ENCODE measurements at places on chromosomes 6 and 20. TPM values are rescaled to one million over a fixed set of nuclear protein-coding genes. Genes with fewer than 3 reads are reported as not detected.

Gene KCNK16
- total RNA-seq = not detected

Gene TMEM242
- 10.3 TPM for total RNA-seq

Gene RALY
- total RNA-seq = 221 TPM

DNA sequence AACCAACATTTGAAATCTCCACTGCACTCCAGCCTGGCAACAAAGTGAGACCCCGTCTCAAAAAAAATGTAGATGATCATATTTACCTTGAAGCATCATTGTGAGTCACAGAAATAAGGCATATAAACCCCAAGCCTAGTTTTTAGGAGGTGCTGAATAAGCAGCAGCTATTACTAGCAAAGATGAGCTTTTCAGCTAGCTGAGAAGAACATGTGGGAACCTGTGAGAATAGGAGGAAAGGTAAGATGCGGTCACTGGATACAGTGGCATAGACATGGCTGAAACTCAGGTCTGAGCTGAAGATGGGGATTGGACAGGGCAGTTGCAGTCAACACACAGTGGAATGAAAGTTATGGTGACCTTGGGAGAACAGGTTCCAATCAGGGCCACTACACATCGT is 284.3 kb upstream of the IRAK1BP1 start:
- no peak for DNase-seq

Gene VSTM2L
- total RNA-seq = 0.35 TPM

Gene MUCL3
- not detected for total RNA-seq

- DNase-seq = no peak
Observed at GRCh38 chr6:16058201-16058928, 70.5 kb upstream of the MYLIP start.

GRCh38 chr6:108661982-108662381 is 101.3 kb downstream of the FOXO3 start:
- no peak for DNase-seq

Gene CGA
- not detected for total RNA-seq

- DNase-seq = no peak
Observed at GRCh38 chr6:1952740-1953360, 292.6 kb downstream of the GMDS start.

Gene DNAJC5
- 51.9 TPM for total RNA-seq

DNA sequence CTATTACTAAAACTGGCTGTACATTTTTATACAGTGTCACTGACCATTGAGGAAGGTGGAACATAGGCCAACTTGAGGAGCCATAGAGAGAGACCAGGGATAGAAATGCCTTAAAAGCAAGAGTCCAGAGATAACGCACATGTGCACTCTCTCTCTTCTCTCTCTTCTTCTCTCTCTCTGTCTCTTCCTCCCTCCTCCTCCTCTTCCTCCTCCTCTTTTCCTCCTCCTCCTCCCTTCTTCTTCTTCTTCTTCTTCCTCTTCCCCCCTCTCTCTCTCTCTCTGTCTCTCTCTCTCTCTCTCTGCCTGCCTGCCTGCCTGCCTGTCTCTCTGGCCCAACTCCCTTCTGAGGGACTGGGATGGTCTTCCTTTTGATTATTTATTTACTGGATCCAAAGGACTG is 16.3 kb upstream of the ADIG start:
- no peak for DNase-seq

DNA sequence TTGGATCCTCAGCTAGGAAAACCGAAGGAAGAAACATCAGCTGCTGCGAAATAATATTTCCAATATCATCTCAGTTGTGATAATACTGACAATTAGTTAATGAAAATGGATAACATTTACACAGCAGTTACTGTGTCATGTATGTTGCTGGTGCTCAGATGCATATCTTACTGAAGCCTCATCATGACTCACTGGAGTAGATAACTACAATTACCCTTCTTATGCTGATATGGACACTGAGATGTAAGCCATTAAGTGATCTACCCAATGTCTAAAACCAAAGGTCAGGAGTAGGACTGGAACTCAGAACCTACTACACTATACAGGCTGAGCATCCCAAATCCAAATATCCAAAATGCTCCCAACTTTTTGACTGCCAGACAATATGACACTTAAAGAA is 54.7 kb upstream of the LYRM2 start:
- DNase-seq = no peak

Gene DSP
- 0.09 TPM for total RNA-seq

GRCh38 chr6:13135152-13135551 is 193.2 kb downstream of the TBC1D7 start:
- no peak for DNase-seq

Gene SLC22A7
- not detected for total RNA-seq

- no peak for DNase-seq
Observed at GRCh38 chr6:75656479-75656878, 54.8 kb downstream of the SENP6 start.

- DNase-seq = no peak
Observed at GRCh38 chr6:117399924-117400323, 25.8 kb downstream of the ROS1 start.

DNA sequence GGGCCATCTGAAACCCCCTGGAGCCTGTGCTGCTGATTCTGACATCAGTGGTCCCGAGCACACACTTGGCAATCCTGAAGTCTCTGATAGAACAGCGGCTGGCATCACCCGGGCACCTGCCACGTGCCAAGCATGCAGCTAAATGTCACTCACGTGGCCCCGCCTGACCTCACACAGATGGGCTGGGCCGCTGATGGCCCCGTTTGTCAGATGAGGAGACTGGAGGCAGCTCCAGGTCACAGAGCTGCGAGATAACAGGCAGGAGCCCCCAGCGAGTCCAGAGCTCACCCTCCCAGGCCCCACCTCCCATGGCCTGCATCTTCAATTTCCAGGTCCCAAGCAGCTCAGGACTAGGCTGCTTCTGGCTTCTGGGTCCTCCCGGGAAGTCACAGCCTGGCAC is 67.2 kb downstream of the YTHDF1 start:
- DNase-seq = no peak

Gene MMS22L
- total RNA-seq = 46.3 TPM

DNA sequence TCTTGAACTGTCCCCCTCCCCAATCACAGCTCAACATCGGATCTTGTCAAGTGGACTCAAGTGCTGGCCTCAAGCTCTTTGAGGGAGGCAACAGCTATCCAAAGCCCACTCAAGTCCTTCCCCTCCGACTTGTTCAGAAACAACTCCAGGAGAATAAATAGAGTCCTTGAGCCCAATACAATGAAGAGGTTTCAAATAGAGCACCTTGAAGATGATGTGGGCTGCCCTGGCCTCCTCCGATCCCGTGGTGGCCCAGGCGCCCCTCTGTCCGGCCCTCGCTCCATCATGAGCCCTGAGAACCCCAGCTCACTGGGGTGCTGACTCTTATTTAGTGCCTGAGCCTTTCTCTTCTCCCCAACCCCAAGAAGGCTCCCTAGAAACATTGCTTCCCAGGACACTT is 164.3 kb upstream of the PMEPA1 start:
- DNase-seq = peak; percentile 28

DNA sequence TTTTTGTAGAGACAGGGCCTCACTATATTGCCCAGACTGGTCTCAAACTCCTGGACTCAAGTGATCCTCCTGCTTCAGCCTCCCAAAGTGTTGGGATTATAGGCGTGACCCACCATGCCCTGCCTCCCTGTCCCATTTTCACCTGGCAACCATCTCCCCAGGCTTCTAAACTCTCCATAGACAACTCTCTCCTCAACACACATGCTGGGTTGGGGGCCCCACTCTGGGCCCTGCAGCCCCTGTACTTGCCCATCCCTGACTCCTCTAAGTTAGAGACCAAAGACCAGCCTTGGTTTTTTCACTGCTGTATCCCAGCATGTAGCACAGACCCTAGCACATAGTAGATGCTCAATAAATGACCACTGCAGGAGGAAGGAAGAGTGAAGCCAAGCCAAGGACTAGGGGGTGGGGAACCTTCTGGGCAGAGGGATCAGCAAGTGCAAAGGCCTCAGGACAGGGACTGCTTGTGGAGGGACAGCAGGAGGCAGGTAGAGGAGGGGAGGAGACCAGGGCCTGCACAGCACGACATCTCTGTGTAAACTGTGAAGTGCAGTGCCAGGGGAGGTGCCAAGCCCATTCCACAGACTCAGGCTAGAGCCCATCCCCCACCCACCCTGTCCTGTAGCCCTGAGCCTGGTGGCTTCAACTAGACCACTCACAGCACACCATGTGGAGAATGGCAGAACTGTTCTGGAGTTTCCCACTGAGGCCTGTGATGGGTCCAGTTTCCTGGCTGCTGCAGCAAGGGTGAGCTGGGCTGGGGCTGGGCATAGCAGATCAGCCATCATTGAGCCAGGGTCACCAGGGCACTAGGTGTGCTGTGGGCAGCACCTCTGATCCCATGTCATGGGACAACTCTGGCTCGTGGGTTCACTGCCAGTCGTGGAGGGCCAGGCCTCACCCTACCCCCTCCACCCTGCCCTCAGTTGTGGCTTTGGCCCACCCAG is 3.4 kb upstream of the SRC start:
- DNase-seq = no peak

DNA sequence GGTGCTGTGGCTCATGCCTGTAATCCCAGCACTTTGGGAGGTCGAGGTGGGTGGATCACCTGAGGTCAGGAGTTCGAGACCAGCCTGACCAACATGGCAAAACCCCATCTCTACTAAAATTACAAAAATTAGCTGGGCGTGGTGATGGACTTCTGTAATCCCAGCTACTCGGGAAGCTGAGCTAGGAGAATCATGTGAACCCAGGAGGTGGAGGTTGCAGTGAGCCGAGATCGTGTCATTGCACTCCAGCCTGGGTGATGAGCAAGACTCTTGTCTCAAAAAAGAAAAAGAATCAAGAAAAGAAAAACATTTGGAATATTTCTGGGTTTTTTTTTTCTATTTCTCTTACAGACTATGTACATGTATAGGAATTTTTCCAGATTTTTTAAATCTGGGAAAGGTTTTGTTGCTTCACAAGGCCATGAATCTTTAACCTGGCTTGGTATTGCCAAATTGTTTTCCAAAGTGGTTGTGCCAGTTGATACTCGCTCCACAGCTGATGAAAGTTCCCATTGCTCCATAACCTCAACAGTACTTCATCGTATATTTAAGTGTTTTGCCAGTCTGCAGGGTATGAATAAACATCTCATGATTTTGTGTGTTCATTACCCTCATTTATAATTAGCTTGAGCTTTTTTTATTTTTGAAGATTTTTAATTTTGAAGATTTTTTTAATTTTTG is 33.5 kb downstream of the RNF217 start:
- DNase-seq = no peak

DNA sequence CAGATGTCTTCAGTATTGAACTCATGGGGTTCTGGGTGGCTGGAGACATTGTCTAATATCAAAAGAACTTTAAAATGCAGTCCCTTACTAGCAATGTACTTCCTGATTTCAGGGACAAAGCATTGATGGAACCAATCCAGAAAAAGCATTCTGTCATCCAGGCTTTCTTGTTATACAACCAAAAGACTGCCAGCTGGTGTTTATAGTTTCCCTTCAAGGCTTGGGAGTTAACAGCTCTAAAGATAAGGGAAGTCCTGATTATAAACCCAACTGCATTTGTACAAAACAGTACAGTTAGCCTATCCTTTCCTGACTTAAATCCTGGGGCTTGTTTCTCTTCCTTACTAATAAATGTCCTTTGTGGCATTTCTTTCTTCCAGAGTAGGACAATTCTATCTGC is 160.0 kb downstream of the COL21A1 start:
- no peak for DNase-seq

GRCh38 chr20:15375836-15376235 is 1038.4 kb upstream of the FLRT3 start:
- no peak for DNase-seq

Gene ARMH2
- 0.28 TPM for total RNA-seq

DNA sequence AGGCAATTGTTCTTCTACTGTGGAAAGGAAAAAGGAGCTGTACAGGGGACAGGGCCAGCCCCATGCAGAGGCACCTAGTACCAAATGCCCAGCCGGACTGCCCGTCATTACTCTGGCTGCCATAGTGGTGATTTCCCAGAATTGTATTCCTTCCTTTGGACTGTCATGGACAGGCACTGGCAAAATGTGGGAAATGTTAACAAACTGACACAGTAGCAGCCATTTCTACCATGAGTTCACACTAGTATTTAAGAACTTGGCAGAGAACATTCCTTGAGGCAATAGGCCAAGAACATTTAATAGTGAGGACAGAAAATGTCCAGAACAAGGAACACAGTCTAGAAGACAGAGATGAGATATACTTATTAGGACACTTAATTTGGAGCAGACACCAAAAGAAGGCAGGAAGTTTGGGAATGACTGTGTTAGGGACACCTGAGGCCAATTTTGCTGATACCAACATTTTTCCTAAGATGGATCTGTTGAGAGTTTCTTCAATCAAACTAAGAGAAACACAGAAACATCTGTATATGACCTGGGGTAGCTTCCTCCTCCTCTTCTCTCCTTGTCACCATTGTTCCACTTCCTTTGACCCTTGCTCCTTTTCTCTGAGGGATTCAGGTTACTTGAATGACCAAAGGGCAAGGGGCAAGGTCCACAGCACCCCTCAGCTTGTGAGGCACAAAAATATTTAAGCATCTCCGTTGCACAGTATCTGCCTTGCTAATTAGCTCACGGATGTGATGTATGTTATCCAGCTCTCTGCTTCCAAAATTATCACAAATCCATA is 14.9 kb downstream of the ADTRP start:
- DNase-seq = no peak

Gene PAK5
- not detected for total RNA-seq

DNA sequence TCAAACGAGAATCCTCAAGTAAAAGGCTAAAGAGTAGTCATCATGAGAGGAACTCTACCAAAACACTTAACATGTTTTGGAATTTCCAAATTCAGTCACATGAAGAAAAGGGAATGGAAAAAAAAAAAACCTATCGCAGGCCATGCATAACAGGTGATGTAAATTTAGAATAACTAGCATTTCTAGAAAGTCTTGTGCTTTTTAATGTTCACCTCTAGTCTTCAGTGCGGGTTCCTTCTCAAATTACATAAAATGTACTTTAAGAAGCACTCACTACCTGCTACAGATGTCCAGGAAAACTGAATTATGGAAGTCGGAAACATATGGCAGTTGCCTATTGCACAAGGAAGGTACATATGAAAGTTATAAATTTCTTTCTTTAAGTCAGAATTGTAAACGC is 6.1 kb upstream of the TBX18 start:
- DNase-seq = no peak

Gene CNR1
- not detected for total RNA-seq

- no peak for DNase-seq
Observed at GRCh38 chr6:12490904-12491571, 200.9 kb downstream of the EDN1 start.

Gene PRDM13
- 0.14 TPM for total RNA-seq

DNA sequence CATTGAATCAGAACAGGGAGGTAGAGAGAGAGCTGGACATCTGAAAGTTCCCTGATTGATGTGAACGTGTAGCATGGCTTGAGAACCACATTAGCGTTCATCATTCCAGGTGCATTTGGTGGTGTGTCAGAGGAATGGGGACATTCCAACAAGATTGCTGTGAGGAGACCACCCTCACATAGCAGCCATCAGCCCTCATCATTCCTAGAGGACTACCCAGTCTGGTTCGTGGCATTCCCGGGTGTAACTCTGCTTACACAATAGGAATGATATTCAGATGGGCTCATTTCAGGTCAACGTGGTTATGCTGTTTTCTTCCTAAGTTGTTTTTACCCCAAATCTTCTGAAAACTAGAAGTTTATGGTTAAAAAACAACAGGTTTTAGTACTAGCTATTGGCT is 62.2 kb upstream of the KLHL31 start:
- DNase-seq = no peak

- DNase-seq = peak; percentile 37
Observed at GRCh38 chr20:37529214-37529967, 1.7 kb upstream of the BLCAP start.

- no peak for DNase-seq
Observed at GRCh38 chr6:33977606-33978411, 168.1 kb downstream of the GRM4 start.

Measured in activated CD8-positive, alpha-beta memory T cell treated with anti-CD3 and anti-CD28 coated beads, Interleukin-2, amount 10 ng/mL, durations not matched to agents 7 days and 5 days (primary cell).